ENCODE measurements at places on chromosomes 11 and 22. TPM values are rescaled to one million over a fixed set of nuclear protein-coding genes. Genes with fewer than 3 reads are reported as not detected.

DNA sequence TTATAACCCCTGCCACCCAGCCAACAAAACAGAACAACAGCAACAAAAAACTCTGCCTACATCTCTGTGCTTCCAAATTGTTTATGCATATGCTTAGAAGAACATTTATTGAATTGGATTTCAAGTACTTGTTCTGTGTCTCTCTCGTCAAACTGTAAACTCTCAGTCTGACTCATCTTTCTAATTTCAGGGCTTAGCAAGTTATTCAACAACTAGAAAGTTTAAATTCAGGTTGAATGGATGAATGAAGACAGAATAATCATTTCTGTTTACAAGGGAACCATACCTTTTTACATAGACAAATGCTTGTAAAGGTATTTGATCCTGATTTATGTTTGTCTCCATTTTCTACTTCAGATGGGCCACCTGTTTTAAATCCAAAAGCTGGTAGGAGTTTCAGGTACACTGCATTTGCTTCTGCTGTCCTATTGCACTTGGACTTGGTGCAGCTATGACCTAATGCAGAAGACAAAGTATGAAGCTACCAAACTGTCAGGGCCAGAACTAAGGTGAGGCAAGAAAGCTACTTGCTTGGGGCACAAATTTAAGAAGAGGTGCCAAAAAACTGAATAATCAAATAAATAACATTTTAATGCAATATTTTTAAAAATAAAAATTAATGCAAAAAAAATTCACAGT is 1.6 kb upstream of the FBXO3 start:
- no peak overlapping the region for H3K4me3 ChIP-seq
- DNase-seq: no peak
- no peaks in the 10 kb centered on the region for H3K36me3 ChIP-seq
- no peaks in the 10 kb centered on the region for H3K27me3 ChIP-seq

The AP2A2 gene
- 19.8 TPM for total RNA-seq

The TMEM121B gene
- total RNA-seq: 0.18 TPM

The ELFN2 gene
- total RNA-seq: not detected

DNA sequence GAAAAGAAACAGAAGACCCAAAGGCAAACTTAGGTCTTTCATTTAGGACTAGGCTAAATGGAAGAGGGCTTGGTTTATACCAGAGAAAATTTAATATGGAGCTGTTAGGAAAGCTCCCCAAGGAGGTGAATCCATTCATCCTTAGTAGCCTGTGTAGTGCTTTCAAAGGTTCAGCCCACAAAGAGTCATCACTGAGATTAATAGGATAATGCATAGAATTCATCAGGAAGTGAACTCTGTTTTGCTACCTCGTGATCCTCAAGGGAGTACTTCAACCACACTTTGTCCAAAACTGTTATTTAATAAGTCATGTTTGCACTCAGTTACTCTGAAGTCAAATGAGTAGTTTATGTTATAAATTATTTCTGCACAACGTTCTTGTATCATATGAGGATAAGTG is 43.3 kb upstream of the MMP7 start:
- no peaks in the 10 kb centered on the region for H3K4me1 ChIP-seq
- no peak overlapping the region for H3K27ac ChIP-seq
- no peak overlapping the region for H3K4me3 ChIP-seq
- DNase-seq: no peak

DNA sequence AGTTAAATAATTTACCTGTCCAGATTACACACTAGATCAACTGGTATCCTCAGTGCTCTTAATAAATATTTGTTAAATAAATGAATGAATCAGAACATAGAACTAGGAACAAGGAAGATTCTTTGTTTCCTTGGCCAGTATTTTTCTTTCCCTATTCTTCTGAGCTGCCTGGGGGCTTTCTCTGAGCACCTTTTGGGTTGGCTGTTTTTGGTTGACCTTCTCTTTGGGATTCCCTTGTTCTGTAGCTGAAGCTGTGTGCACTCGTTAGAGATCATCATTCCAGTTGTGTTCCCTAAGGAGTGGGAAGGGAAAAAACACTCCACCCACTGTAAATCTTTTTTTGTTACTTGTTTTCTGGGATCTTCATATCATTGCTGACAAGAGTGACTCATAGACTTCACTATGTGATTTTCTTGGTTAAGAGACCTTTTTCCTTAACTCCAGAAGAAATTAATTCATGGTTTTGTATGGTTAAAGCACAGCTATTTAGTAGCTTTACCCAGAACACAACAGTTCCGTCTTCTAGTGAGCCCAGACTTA is 84.3 kb downstream of the STIM1 start:
- no peaks in the 10 kb centered on the region for H3K27me3 ChIP-seq
- no peak for DNase-seq
- no peaks in the 10 kb centered on the region for H3K36me3 ChIP-seq
- peak overlapping the region; percentile 11 for H3K27ac ChIP-seq

GRCh38 chr11:116536416-116536815 is 236.4 kb downstream of the BUD13 start:
- no peak for DNase-seq
- H3K4me3 ChIP-seq: no peak overlapping the region
- H3K36me3 ChIP-seq: no peaks in the 10 kb centered on the region
- no peaks in the 10 kb centered on the region for H3K27me3 ChIP-seq

The KCNJ11 gene
- total RNA-seq: 1.1 TPM

- no peak overlapping the region for H3K4me3 ChIP-seq
- no peak for DNase-seq
- H3K27me3 ChIP-seq: no peaks in the 10 kb centered on the region
- peaks cover 87% of the 10 kb centered on the region for H3K4me1 ChIP-seq
Observed at GRCh38 chr11:73386016-73386415, 9.8 kb downstream of the RELT start.

DNA sequence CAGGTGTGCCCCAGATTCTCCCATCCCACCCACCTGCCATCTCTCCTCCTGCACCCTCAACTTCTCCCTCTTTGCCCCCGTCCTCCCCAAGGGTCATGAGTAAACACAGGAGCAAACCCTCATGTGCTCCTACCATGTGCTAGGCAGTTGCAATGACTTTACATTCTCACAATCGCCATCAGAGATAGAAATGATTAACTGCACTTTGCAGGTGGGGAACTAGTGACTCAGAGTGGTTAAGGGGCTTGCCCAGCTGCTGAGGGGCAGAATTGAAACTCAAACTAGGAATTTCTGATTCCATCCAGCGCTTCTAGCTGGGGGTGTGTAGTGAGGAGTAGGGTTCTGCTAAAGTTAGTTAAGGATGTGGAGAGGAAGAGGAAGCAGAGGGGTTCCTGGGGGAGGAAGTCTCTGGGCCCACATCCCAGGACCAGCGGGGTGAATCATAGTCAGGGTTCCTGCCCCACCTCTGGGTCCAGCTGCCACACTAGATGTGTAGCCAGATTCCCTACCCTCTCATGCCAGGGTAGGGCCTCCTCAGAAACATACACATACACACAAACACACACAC is 16.0 kb upstream of the PRG2 start:
- no peak overlapping the region for H3K4me3 ChIP-seq
- no peaks in the 10 kb centered on the region for H3K27me3 ChIP-seq
- no peak for DNase-seq
- H3K27ac ChIP-seq: no peak overlapping the region

- H3K4me3 ChIP-seq: no peak overlapping the region
- no peak overlapping the region for H3K27ac ChIP-seq
- DNase-seq: no peak
- H3K4me1 ChIP-seq: no peaks in the 10 kb centered on the region
- H3K36me3 ChIP-seq: no peaks in the 10 kb centered on the region
Observed at GRCh38 chr11:106105986-106106385, 28.5 kb downstream of the AASDHPPT start.

DNA sequence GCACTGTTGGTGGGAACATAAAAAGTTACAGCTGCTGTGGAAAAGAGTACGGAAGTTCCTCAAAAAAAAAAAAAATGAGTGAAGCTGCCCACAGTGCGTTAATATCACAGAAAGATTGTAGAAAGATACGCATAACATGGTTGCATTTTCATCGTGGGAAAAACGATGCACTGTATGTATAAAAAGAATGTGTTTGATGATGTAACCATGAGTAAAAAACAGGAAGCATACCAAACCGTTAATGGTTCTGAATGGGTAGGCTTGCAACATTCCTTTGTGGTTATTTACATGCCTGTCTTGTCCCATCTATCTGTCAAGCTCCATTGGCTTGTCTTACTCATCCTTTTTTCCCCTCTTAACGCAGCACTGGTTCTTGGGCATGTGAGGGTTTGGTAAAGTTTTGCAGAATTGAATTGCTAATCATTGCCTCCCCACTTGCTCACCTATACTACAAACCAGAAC is 33.8 kb upstream of the DKK3 start:
- no peak for DNase-seq
- no peaks in the 10 kb centered on the region for H3K27me3 ChIP-seq
- H3K4me3 ChIP-seq: no peak overlapping the region
- peaks cover 20% of the 10 kb centered on the region for H3K4me1 ChIP-seq
- H3K36me3 ChIP-seq: no peaks in the 10 kb centered on the region
- no peak overlapping the region for H3K27ac ChIP-seq

The UBQLNL gene
- not detected for total RNA-seq

- no peak for DNase-seq
- H3K4me1 ChIP-seq: no peaks in the 10 kb centered on the region
- H3K27ac ChIP-seq: no peak overlapping the region
- H3K4me3 ChIP-seq: no peak overlapping the region
- no peaks in the 10 kb centered on the region for H3K27me3 ChIP-seq
Observed at GRCh38 chr11:42647993-42648392, 663.8 kb upstream of the API5 start.

Data from esophagus squamous epithelium (tissue), 5 donors.